ENCODE measurements at places on chromosomes 5 and 9.

GRCh38 chr9:99004115-99004514 lies 60.4 kb downstream of the COL15A1 start:
- DNase-seq: no peak

GRCh38 chr5:169248996-169249395 lies 51.9 kb downstream of the SLIT3 start:
- peak; percentile 69 for DNase-seq

DNA sequence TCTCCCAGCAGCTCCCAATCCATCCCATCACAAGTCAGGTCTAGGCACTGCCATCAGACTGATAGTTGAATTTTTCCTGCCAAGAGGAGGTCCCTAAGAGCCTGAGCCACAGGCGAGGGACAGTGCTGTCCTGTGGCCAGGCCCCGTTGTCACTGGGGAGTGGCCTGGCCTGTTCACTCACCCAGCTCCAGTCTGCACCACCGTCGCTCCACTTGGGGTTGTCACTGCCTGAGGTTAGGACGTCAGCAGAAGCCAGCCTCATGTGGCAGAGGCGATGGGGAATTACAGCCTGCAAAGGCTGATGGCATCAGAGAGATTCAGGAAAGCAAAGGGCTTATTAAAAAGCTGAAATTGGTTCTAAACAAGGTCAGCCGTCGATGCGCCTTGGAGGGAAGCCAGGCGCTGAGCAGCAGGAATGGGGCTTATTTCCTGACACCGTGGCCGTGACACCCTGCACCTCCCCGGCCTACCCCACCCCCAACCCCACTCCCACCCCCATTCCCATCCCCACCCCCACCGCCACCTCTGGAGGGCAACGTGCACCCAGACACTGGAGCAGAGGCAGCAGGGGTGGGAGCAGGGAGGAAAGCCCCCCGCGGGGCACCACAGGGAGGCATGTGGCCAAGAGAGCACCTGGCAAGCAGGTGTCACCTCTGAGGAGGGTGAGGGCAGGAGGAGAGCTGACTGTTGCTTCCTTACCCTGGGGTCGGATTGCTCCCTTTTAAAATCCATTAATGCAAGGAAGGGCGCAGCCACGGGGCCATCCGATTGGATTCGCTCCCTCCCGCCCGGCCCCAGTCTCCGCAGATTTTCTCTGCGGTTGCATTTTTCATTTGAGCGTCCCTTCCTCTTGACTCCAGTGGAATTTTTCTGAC lies 3.1 kb upstream of the DBH start:
- no peak for DNase-seq

GRCh38 chr5:178423901-178424809 lies 166.0 kb downstream of the COL23A1 start:
- DNase-seq: no peak

DNA sequence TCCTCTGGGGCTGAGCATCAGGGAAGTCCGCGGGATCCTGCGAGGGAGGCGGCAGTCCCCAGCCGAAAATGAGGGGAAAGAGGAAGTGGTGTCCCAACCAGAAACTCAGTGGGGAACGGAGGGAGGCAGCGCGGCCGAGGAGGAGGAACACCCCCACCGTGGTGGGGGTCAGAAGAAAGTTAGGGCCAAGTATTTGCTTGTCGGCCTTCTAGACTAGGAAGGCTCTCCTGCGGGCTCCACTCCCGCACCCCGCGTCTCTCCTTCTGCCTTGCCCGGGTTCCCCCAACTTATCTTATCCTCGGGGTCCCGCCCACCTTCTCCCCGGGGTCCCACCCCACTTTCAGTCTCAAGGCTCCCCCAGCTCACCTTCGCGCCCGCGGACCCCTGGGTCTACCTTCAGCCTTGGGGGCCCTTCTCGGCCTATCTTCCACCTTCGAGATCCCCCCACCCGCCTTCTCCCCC lies 557 bp upstream of the PHF2 start:
- no peak for DNase-seq

Measured in fibroblast of upper back skin (primary cell).